CD8-positive, alpha-beta memory T cell (primary cell): ENCODE measurements at places on chromosomes 12 and 14.

DNA sequence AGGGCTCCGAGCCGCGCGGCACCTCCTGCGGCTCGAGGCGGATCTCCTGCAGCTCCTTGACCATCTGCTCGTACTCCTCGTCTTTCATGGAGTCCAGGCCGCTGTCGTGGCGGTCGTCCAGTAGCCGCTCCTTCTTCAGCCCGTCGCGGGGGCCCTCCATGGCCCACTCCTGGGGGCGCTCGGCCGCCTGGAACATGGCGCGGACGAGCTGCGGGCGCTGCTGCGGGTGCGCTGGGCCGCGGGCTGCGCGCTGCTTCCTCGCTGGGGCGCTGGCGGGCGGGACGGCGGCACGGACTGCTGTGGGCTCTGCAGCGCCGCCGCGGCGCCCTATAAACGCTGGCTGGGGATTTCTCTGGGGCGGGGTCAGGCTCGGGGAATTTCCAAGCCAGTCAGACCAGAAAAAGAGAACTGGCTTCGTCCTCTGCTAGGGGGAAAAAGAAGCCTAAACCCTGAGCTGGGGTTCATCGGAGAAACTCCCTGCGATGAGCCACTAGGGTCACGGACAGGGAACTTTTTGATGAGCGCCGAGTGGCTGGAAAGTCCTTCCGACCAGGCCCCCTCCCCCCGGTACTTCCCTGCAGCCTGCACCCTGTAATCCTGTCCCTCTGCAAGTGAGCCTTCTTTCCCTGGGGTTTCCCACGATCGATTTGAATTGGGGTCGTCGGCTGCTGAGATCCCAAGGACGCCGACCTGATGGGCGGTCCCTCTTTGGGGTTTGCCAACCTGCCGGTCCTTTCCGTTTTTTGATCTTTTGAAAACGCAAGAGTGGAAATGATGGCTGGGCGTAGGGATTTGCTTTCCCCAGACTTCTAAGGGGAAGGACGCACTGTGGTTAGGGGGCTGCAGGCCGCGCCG lies at the start of gene NFKBIA:
TSS of gene NFKBIA (minus strand) at position 301 of the 855 bp plus-strand sequence. CDS start at position 196, 105 bp downstream.
- peak; percentile 96 for DNase-seq

- DNase-seq = no peak
Measured at GRCh38 chr12:54227376-54227775, 38.6 kb upstream of the SMUG1 start.

DNA sequence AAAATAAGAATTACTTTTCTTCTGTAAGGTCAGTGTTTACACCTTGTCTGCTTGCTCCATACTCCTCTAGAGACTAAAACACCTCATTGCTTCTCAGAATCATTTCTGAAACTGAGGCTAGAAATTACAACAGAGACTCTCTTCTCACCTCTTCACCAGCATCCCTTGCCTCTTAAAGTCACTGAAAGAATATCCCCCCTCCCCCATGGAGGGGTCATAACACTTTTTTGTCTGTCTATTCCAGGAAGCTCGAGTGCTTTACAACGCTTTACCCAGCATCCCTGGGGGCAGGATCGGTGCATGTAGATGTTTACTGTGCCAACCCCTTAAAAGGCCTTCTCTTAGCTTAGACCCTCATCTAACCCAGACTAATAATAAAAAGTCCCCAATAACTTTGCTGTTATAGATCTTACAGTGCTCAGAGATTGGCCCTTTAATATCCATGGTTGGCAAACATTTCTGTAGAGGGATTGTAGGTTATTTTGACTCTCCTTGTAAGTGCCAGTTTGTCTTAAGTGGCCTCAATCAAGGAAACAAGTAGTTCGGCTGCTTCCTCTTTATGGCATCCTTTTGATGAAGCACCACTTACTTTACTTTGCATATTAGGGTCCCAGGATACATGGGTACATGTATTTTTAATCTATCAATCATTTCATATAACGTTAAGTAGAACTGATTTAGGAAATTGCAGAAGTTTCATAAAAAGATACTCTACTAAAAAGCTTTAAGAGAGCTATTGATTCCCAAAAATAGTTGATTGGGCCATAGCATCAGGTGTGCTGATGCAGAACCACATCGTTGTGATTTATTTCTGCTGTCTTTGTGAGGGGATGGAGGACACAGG lies 29.3 kb downstream of the PRKCH start:
- DNase-seq = no peak

- DNase-seq = no peak
Measured at GRCh38 chr12:104676636-104677035, 219.9 kb downstream of the CHST11 start.

DNA sequence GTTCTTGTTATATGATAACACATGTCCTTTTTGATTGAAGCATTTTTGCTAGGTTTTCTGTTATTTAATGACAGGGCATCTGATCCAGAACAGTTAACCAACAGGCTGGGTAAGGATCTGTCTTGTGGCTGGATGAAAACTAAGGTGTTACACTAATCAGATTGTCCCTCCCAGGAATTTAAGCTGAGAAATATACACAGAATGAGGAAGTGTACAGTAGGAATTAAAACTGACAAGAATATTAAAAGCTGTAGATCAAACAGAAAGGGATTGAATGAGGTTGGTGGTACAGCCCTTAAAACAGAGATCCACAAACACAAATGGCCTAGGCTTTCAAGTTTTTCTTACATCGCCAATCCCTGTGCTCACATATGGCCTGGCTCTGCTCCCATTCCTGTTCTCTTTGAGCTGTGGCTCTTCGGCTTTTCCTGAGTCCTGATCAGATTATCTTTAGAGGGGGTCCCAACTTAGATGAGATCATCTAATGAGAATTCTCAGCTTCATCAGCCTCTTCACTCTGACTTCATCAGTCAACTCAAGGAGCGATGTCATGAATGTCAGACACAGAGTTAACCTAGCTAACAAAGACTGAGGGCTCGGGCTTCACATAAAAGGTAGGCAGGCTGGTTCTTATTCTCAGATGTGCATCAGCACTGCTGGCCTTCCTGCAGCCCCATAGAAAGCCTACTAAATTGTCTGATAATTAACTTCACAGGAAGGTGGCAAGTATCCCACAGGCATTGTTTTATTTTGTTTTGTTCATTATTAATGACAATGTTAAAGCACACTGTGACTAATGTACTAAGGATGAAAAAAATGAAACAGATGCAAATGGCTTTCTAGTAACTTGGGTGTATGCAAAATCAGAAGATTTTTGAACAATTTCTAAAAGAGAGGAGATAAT lies 11.4 kb downstream of the PYGL start:
- no peak for DNase-seq

DNA sequence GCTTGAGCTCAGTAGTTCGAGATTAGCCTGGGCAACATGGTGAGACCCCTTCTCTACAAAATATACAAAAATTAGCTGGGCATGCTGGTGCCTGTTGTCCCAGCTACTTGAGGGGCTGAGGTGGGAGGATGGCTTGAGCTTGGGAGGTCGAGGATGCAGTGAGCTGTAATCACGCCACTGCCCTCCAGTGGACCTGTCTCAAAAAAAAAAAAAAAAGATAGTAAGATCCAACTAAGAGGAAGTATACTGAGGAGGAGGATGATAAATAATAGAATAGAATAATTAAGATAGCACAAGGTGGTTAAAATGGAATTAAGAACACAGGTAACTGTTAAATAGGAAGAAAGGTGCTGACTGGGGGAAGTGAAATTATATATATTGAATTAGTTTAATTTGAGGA lies 37.0 kb upstream of the BAZ1A start:
- no peak for DNase-seq

GRCh38 chr12:108495054-108495453 lies 20.0 kb upstream of the FICD start:
- no peak for DNase-seq
